ENCODE measurements at places on chromosomes 16 and 17.

DNA sequence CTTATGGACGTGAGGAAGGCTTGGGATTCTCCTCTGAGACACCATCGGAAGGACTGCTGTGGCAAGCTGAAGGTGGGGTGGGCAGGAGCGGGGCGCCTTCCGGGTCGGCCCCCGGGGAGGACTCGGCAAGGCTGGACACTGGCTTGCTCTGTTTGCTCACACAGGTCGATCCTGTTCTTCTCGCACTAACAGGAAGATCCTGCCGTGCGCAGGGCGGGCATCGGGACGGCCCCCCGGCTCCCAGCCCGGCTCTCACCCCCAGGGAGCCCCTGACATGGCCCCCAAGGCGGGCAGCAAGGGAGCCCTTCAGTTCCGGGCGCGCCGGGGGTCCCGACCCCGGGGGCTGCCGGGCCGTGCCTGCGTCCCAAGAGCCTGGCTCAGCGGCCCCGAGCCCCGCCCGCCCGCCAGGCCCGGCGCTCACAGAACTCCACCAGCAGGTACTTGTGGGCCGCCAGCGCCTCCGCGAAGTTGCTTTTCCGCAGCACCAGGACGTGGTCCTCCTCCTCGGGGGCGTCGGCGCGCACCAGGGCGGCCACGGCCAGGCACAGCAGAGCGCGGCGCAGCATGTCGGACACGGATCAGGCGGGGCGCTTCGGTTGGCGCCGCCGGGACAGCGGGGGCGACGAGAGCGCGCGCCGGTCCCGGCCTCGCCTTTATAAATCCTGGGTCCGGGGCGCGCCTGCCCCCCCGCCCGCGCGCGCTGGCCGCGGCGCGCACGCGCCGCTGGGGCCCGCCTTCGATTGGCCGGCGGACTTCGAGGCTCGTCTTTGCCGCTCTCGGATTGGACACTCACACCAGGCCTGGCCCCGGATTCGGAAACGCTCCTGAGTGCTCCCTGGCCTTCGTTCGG is at the start of gene P4HB:
P4HB (minus strand) TSS at position 630 of the 850 bp plus-strand sequence; CDS start at position 566, 64 bp downstream.
- DNase-seq = no peak

GRCh38 chr16:53515259-53515658 is 12.2 kb upstream of the AKTIP start:
- no peak for DNase-seq

GRCh38 chr16:66516509-66516807 is 33.5 kb downstream of the TK2 start:
- no peak for DNase-seq

DNA sequence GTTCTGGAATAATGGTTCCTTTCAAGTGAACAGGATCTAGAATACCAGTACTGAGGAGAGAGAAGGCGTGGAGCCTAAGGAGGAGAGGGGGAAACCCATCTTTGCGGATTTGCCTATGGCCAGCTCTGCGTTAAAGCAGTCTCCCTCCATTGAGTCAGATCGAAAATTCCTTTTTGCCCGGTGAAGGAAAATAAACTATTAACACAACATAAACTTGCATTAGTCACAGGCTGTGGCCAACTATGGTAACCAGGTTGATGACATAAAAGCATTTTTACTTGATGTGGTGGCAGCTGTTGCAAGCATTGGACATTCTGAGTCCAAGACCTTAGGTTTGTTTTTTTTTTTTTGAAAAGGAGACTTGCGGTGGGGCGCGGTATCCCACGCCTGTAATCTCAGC is 8.9 kb downstream of the LDAF1 start:
- no peak for DNase-seq

DNA sequence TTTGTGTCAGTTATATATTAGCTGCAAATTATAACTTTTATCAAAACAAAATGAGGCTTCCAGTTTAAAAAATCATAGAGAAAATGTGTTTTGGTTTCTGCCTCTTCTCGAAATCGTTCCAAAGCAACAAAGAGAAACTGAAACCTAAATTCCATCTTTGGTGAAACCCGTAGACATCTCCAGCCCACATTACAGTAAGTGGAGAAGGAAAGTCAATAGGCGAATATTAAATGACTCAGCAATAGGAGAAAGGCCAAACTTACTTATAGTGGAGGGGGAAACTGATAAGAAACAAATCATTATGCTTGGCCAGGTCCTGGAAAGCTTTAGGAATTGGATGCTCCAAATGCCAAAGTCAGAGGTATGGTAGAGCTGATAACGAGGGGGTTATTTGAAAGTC is 103.0 kb upstream of the SHISA6 start:
- DNase-seq = no peak

GRCh38 chr17:78532922-78533640 is 44.1 kb downstream of the DNAH17 start:
- no peak for DNase-seq

- no peak for DNase-seq
These were observed 1.5 kb downstream of the MAP1LC3B start for GRCh38 chr16:87393680-87394055.

- DNase-seq = no peak
These were observed 1220.4 kb downstream of the CDH8 start for GRCh38 chr16:60815865-60816264.

All from NCI-H1105 treated with DMSO at 0.1 percent for 48 hours (cell line).